ENCODE measurements at places on chromosomes 13 and 19. TPM values are rescaled to one million over a fixed set of nuclear protein-coding genes. Genes with fewer than 3 reads are reported as not detected.

NLRP11 gene
- total RNA-seq, result not detected

TMC4 gene
- total RNA-seq, result 9.5 TPM

SSC5D gene
- not detected for total RNA-seq

CEACAM16 gene
- not detected for total RNA-seq

TEAD2 gene
- 74.5 TPM for total RNA-seq

PTPRH gene
- total RNA-seq, result 1.1 TPM

ANKRD24 gene
- not detected for total RNA-seq

STARD13 gene
- 8.9 TPM for total RNA-seq

KLK10 gene
- 10.1 TPM for total RNA-seq

SPRED3 gene
- total RNA-seq, result 2.8 TPM

ETV2 gene
- total RNA-seq, result not detected

TMPRSS9 gene
- not detected for total RNA-seq

ZNF730 gene
- total RNA-seq, result 4.5 TPM

ZNF667 gene
- 3.0 TPM for total RNA-seq

PPM1N gene
- total RNA-seq, result 0.17 TPM

NFIX gene
- total RNA-seq, result not detected

FCER2 gene
- total RNA-seq, result not detected

PLIN5 gene
- not detected for total RNA-seq

CEBPA gene
- 2.9 TPM for total RNA-seq

KLC3 gene
- 7.8 TPM for total RNA-seq

RPL13A gene
- 3,374 TPM for total RNA-seq

FPR3 gene
- total RNA-seq, result not detected

HDGFL2 gene
- 91.8 TPM for total RNA-seq

SLC46A3 gene
- 1.2 TPM for total RNA-seq

POMP gene
- 165 TPM for total RNA-seq

PABPC3 gene
- 0.23 TPM for total RNA-seq

NKPD1 gene
- not detected for total RNA-seq

C19orf81 gene
- total RNA-seq, result not detected

APC2 gene
- not detected for total RNA-seq

ZNF626 gene
- total RNA-seq, result 10.9 TPM

OR7C1 gene
- total RNA-seq, result not detected

IL11 gene
- 31.0 TPM for total RNA-seq

SLC5A5 gene
- total RNA-seq, result not detected

MATK gene
- total RNA-seq, result not detected

ZNF426 gene
- 14.8 TPM for total RNA-seq

LPAR2 gene
- 17.1 TPM for total RNA-seq

CEACAM20 gene
- total RNA-seq, result not detected

PSG5 gene
- total RNA-seq, result 3.9 TPM

NOP53 gene
- total RNA-seq, result 192 TPM

SH2D3A gene
- total RNA-seq, result 26.6 TPM

SWSAP1 gene
- 1.2 TPM for total RNA-seq

DAZAP1 gene
- 53.8 TPM for total RNA-seq

SRRM5 gene
- total RNA-seq, result 0.12 TPM
